Fibroblast of lung (primary cell): ENCODE measurements at places on chromosomes 3 and 15. TPM values are rescaled to one million over a fixed set of nuclear protein-coding genes. Genes with fewer than 3 reads are reported as not detected.
A peak's percentile ranks its signal among the peaks of the same experiment; 100 is the strongest.

GRCh38 chr3:62332835-62333244, 40.5 kb downstream of the FEZF2 start:
- no peak overlapping the region for H3K4me3 ChIP-seq
- peak; percentile 57 for DNase-seq
- no peak overlapping the region for H3K27ac ChIP-seq
- no peaks in the 10 kb centered on the region for H3K4me1 ChIP-seq

DNA sequence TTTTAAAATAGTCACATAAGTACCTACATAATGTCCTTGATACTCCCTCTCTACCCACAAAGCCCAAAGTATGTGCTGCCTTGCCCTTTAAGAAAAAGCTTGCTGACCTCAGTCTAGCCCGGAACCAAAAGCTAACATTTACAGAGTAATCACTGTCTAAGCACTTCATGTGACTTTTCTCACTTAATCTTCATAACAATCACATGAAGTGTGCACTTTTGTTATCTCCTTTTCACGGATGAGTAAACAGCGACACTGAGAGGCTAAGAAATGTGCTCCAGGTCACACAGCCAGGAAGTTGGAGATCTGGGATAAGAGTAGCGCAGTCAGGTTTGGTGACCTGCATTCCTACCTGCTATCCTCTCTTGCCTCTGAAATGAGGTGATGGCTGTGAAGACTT, 194.0 kb downstream of the ITPR1 start:
- no peaks in the 10 kb centered on the region for H3K36me3 ChIP-seq
- DNase-seq: no peak
- no peak overlapping the region for H3K4me3 ChIP-seq
- H3K27ac ChIP-seq: no peak overlapping the region
- H3K4me1 ChIP-seq: no peaks in the 10 kb centered on the region
- no peaks in the 10 kb centered on the region for H3K27me3 ChIP-seq

Gene SH2D7
- total RNA-seq: not detected in 2 replicates

Gene CCR9
- not detected in 2 replicates for total RNA-seq

Gene SLC28A2
- total RNA-seq: not detected in 2 replicates

- no peak for DNase-seq
- peaks cover 8% of the 10 kb centered on the region for H3K27me3 ChIP-seq
- no peaks in the 10 kb centered on the region for H3K36me3 ChIP-seq
- no peak overlapping the region for H3K4me3 ChIP-seq
- H3K4me1 ChIP-seq: no peaks in the 10 kb centered on the region
These were observed 415.3 kb upstream of the WNT5A start for GRCh38 chr3:55902221-55902900.
